ENCODE measurements at places on chromosomes 13 and 19.

DNA sequence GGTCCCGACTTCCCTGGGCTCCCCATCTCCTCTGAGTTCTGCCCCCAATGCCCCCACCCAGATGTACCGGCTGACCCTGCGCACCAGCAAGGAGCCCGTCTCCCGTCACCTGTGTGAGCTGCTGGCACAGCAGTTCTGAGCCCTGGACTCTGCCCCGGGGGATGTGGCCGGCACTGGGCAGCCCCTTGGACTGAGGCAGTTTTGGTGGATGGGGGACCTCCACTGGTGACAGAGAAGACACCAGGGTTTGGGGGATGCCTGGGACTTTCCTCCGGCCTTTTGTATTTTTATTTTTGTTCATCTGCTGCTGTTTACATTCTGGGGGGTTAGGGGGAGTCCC is 6.5 kb downstream of the FUZ start:
- DNase-seq = no peak

- no peak for DNase-seq
These were observed 902.3 kb upstream of the MIR17HG start for GRCh38 chr13:90445179-90445578.

- no peak for DNase-seq
These were observed 564.8 kb upstream of the SLITRK1 start for GRCh38 chr13:84446972-84447639.

DNA sequence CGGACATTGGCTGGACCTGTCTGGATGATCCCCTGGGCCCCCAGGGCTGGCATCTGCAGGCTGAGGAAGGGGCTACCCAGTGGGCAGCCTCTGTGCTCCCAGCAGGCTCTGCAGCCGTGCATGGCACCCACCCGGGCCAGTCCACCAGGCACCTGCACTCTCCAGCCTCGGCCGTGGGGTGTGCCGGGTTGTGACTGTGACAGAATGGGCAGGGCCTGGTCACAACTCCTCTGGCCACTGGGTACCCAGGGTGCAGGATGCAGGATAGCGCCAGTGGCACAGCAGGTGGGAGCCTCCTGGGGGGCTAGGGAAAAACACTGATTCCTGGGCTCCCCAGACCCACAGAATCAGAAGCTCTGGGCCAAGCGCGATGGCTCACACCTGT is 10.0 kb downstream of the PEX11G start:
- no peak for DNase-seq

- no peak for DNase-seq
These were observed 148.2 kb downstream of the DCT start for GRCh38 chr13:94331281-94331680.

GRCh38 chr19:7917267-7918061 is 2.7 kb upstream of the SNAPC2 start:
- DNase-seq = peak; percentile 54

GRCh38 chr19:7293762-7294557 is at the start of gene INSR:
Gene INSR, minus strand, starts transcription at chr19:7294414. Its CDS starts 523 bp downstream, at chr19:7293891.
- peak; percentile 43 for DNase-seq

GRCh38 chr13:93775507-93776108 is 549.0 kb downstream of the GPC6 start:
- DNase-seq = no peak

DNA sequence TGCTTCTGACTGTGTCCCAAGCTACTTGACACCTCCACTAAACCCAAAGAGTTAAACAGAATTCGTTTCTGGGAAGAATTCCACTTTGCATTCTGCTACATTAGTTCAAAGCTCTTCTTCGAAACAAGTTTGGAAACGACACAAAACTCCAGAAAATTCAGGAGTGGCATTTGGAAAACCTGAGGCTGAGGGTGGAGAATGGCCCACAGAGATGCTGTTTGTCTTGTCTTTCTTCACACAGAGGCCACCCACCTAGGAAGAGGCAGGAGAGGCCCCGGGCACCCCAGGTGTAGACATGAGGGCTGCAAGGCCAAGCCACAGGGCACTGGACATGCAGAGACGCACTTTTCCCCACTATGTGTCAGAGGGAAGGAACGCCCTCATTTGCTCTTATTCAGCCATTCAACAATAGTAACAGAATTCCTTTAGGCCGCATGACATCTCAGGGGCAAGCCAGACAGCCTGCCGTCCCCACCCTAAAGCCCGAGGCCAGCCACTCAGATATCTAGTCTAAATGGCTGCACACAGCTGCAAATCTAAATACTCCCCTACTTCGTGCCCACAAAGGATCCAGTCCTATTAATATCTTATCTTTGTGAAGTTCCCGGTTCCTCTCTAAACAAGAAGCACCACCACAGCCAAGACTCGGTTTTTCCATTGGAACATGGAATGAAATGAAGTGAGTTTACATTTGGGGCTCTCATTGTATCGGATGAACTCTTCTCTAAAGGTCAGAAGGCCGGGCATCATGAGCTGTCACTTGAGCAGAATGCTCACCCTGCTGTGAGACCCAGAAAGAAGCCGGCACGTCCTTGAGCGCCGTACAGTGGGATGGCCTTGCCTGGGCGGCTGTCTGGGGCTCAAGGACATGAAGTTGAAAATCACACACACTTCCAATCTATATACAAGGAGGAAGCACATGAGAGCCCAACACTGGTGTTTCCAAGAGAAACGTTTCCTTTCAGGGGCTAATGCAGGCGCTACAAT is 19.8 kb downstream of the COL4A1 start:
- no peak for DNase-seq

- DNase-seq = no peak
These were observed 8.4 kb upstream of the C13orf46 start for GRCh38 chr13:113982296-113982661.

DNA sequence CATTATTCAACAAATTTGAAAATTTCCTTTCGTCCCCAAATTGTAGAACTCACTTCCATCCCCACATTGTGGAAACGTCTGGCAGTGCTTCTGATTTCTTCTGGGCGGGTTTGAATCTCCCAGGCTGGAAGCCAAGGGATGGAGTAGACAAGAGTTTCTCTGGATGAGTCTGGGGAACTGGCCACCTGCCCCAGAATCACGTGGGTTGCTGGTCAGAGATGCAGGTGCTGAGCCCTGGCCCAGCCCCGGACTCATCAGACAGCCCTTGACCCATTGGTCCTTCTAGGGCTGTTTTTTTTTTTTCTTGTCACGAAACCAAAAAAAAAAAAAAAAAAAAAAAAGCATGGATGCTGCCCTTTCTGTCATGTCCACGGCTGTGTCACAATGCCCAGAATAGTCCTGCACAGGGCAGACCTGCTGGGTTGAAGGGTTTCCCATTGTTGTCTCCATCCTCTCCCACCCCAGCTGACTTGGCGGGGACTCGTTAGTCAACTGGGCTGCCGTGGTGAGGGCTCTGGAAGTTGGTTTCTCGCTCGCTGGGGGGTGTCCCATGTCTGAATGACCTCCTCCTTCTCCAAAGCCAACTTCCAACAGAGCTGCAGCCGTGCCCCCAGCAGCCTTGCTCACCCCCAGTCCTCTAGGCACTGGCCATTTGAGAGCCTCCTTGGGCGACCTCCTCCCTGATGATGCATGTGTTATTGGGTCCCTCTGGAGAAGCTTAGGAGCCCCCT is 12.8 kb downstream of the CHST8 start:
- DNase-seq = no peak

DNA sequence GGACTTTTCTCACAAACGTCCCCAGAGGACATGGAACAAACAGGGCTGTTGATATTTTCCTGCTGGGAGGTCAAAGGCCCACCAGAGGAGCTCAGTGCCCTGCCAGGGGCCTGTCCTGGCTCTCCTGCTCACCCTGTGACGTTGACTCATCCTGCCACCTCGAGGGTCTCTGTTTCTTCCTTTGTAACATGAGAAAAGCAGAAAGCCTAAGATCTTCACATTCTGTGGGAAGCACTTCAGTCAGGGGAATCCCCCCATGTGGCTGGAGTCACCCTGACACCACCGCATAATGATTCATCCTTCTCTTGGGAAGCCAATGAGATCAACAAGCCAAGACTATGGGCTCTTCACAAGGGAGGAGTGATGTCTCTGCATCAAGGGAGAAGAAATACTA is 147.9 kb downstream of the KATNAL1 start:
- DNase-seq = peak; percentile 43

DNA sequence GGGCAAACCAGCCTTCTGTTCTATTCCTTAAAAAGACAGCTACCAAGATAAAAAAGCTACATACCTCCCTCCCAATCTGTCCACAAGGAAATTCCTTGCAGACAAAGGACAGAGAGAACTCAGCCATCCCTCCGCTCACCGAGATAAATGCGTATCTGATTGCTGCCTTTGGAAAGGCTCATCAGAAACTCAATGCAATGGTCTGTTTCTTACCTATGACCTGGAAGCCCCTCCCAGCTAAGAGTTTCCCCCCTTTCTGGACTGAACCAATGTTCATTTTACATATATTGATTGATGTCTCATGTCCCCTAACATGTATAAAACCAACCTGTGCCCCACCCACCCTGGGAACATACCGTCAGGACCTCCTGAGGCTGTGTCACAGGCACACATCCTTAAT is 11.6 kb downstream of the BTBD2 start:
- no peak for DNase-seq

DNA sequence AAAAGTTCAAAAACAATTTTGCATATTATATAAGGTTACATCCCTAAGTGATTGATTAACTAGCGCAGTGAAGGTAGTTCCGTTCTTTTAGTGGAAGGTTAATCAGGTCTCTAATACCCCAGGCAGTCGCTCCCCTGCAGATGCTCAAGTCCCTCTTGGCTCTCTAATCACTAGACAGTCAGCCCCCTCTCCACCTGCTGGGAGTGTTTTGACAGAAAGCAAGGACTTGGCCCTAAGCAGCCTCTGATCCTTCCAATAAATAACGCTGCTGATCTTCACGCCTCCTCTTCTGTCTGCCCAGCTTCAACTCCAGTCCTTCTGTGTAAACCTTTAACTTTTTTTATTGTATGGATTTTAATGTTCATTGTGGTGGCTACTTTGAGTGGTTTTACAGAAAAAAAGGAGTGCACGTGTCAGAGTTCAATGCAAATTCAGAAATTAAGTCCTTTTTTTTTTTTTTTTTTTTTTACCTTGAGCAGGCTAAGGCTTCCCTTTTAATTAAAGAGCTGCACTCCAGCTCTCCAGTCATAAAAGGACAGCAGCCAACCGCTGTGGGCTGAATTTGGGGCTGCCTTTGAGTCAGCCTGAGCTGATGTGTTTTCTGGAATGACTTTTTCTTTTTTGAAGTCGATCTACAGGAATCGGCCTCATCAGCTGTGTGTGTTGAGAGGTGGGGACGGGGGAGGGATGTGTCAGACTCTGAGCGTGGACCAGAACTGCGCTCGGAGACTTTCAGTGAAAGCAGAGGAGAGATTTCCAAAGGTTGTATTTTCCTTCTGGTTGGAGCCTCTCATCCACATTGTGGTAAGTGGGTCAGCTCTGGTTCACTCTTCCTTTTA is 33.8 kb upstream of the MYO16 start:
- DNase-seq = no peak

DNA sequence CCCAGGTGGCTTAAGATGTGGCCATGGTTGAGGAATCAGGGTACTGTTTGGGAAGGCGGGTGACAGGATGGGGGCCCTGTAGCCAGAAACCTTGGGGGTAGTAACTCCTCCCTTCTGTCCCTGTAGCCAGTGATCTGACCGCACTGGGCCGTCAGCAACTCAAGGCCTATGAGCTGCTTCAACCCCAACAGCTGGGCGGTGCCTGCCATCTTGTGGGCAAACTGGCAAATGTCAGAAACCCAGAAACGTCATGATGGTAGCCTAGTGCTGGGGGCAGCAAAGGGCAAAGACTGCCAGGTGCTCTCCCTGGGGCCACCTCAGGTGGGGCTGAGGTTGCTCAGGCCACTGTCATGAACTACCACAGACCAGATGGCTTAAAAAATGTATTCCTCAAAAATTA is 3.5 kb downstream of the COPE start:
- peak; percentile 16 for DNase-seq

- DNase-seq = no peak
These were observed 24.2 kb downstream of the ZNF829 start for GRCh38 chr19:36891768-36892357.

DNA sequence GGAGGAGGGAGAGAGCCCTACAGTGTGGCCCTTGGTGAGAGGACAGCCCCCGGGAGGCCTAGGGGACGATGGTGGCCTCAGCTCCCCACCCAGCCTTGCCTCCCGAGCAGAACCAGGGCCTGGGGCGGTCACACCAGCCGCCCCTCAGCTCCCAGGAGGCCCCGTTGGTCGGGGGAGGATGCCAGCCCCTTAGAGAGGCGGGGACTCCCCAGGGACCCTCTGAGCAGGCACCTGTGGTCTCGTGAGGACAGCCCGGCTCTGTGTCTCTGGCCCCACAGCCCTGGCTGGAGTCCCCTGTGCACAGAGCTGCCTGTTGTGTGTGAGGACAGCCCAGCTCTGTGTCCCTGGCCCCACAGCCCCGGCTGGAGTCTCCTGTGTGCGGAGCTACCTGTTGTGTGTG is 158.8 kb downstream of the KDM4B start:
- no peak for DNase-seq

DNA sequence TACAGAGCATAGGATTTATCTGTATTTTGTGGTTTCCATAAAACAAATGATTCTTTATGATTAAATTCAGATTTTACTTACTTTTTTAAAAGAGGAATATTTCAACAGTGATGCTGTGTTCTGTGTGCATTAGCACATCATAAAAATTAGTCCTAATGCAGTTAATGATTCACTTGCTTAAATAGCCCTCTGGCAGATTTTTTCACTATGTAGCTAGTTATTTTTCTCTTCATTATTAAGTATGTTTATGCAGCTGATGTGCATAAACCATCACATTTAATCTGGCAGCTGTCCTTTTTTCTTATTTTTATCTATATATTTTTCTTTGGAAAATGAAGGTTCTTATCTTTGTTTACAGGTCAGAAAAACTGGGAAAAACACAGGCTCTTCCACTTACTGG is 127.2 kb downstream of the ZNF486 start:
- DNase-seq = no peak

DNA sequence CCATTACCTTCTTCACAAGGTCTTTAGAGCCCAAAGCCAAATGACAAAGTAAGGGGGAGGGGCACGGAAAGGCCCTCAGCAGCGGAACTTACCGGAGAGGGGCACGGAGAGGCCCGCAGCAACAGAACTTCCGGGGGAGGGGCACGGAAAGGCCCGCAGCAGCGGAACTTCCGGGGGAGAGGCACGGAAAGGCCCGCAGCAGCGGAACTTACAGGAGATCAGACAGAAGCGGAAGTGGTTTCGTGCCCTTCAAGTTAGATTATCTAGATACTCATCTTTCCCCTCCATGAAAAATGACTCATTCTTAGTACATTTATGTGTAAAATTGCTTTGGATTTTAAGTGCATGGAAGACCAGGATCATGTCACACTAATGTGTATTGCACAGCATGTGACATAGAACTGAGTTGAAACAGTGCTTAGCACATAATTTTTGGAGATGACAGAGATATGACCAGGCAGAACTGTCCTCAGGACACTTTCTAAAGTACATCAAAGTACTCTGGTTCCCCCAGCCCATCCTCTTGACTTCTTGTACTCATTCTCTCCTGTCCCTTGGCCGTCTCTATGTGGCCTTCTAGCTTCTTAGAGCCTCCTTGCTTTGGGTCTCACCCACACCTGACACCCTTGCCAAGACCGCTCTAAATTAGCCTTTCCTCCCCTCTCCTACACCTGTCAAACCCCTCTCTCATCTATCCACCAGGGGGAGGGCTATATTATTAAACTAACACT is 25.7 kb upstream of the TPTE2 start:
- peak; percentile 77 for DNase-seq
